NCI-H1417 treated with DMSO at 0.1 percent for 48 hours (cell line): ENCODE measurements at places on chromosomes 6 and 20.

DNA sequence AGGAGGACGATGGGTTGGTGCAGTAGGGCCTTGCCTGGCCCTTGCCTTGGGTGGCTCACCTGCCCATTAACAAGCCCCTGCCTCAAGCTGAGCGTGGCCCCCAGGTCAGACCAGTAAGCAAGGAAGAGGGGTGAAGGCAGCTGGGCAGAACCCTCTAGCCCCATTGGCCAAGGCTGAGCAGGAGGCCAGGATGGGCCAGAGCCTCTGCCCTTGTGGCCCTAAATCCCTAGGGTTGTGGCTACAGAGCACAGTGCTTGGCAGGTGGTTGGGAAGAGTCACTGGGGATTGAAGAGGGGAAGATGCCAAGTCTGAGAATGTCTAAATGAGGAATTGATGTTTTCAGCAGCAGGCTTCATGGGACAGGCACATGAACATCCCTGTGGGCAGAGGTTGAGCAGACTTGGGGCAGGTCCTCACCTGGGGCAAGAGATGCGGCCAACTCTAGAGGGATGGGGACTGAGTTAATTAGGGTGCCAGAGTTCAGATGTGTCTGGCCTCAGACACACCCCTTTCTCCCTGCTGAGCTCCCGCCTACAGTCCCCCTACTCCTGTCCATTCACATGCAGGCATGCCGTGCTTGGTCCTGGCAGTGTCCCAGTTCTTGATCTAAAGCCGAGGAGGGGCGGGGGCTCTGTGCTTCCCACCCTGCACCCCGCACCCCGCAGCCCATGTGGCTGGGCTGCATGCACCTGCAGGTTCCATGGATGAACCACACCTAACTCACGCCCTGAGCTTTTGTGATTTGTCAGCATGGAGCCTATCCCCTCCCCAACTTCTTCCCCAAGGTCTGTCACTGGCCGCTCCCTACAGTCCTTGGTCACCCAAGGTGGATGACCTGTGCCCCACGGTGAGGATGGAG lies 9.8 kb downstream of the GTSF1L start:
- no peak for DNase-seq

- peak; percentile 18 for DNase-seq
Measured at GRCh38 chr20:2469991-2470422, 582 bp downstream of the SNRPB start.

GRCh38 chr6:1714654-1715053 lies 104.9 kb downstream of the FOXC1 start:
- DNase-seq: no peak

GRCh38 chr6:151275121-151275520 lies 35.4 kb downstream of the AKAP12 start:
- no peak for DNase-seq

DNA sequence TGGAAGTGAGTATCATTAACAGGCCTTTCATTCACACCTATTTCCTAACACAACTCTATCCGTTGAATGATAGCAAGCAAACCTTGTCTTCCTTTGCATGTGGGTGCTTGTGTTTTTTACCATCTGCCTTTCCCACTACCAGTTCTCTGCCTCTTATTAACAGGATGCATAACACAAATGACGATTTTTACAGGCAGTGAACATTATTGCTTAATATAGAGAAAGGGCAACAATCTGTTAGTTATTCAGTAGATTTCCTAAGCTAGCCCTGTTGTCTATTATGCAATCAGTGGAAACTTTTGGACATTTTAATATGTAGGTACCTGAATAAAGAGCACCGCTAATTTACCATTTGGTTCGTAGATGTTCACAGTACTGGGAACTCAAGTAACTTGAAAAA lies 348.8 kb upstream of the PLCB4 start:
- DNase-seq: no peak

GRCh38 chr6:110552901-110553641 lies 76.7 kb upstream of the SLC22A16 start:
- DNase-seq: no peak

GRCh38 chr6:7335519-7335918 lies 22.5 kb upstream of the SSR1 start:
- DNase-seq: no peak

GRCh38 chr20:20939006-20939405 lies 167.2 kb downstream of the LINC00237 start:
- DNase-seq: no peak

DNA sequence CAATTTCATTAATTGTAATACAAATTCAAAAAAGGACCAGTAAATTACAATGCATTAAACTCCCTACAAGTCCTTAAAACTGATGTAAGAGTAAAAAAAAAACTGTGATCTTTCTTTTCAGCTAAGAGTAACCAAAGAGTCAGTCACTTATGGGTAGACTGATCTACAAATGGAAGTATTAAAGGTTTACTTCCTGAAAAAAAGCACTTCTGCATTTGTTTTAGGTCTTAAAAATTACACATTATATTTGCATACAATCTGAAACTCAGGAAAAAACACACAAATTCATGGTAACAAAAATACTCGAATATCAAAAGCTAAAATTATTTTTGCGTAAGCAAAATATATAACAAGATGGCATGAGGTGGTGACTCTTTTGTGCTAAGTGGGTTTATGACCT lies 23.5 kb downstream of the USP49 start:
- no peak for DNase-seq

DNA sequence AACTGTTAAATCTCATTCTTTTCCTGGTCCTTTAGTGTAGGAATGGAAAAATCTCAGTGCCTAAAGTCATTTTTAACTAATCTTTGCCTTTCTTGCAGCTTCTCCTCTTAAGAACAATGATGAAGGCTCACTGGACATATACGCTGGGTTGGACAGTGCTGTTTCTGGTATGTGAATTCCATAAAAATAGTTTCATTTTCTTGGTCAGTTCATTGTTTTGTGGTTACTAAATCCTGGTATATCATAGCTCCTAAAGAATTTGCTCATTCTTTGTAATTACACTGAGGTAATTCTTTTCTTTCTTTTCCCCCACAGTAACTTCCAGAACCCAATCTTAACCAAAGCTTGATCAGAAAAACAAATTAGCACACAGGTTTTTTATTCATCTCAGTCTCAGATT lies 23.4 kb downstream of the CASP8AP2 start:
- no peak for DNase-seq

DNA sequence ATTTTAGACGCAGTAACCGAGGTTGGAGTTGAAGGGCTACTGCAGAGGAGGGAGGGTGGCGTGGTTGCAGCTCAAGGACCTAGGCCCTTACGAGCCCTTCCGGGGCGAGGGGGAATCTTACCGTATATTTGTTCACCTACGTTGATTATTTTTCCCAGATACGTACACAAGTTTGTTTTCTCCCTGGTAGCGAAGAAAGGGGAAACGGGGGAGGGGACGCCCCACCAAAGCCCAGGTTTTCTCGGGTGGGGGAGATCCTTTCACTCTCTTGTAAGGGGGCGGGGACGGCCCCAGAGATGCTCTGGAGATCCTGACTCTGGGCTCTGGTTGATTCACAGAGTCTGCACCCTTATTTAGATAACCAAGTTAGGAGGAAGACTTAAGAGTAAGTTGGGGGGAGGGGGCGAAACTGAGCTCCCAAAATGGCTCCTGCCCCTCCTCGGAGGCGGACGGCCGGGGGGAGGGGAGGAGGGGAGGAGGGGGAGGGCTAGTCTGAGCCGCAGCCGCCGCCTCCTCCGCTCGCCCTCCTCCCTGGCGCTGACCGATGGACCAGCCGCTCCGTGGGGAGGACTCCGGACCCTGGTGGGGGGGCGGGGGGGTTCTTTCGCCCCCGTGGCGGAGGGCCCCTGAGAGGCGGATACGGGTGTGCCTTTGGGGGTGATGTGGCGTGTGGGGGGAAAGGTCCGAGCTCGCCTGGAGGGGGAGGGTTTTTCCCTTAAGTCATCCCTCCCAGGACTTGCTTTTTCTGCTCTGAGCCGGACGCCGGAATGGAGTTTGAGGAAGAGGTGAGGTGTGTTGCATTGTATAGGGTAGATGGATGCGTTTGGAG lies 2.2 kb downstream of the BRD2 start:
- DNase-seq: no peak

DNA sequence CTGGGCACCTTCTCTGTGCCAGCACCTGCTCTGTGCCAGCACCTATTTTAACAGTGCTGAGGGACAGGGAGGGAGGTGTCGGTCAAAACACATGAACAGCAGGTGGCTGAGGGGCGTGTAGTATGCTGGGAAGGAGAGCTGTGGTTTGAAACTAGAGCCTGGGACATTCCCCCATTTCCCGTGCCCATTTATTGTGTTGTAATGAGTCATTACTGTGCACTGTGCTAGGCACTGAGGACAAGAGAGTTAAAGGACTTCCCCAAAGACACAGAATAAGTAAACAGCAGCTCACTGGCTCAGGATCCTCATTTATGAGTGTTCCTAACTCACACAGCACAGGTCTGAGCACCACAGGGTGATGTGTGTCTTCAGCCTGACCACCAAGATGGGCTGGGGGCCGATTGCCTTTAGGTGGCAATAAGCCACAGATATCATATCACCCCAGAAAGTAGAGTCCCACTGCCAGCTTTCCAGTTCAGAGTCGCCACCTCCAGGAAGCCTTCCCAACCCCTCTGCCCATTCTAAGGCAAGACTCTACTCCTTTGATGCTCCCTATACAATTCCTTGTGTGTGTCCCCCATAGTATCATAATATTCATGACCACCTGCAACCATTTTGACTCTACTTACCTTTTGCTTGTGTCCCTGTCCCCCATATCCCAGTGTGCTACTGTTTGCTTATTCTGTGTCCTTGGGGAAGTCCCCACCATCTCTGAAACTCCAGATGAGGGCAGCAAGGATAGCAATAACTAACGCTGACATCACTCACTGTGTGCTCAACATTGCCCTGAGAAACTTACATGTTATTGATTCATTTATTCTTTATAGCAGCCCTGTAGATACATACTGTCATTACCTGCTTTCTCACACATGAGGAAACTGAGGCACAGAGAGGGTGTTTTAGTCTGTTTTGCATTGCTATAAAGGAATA lies 87.3 kb downstream of the TOX2 start:
- no peak for DNase-seq

GRCh38 chr20:16257813-16258430 lies 315.3 kb downstream of the KIF16B start:
- DNase-seq: no peak

DNA sequence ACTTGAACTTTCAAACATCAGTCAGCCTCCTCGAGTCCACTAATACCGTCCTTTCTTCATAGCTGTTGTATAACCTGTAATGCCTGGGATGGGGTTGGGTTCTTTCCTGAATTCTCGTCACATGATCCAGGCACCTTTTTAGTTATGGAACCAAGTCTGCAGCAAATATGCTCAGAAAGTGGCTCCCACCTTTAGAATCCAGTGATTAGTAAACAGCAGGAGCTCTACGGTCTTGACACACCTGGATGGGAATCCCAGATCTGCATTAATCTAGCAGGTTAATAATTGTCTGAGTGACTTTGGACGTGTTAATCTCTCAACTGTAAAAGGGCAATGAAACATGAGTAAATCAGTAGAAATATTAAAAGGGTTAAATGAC lies 729 bp upstream of the ZHX3 start:
- DNase-seq: no peak

GRCh38 chr6:79040083-79040482 lies 38.0 kb downstream of the PHIP start:
- no peak for DNase-seq

GRCh38 chr20:62210496-62210855 lies 9.6 kb downstream of the HRH3 start:
- DNase-seq: peak; percentile 80

GRCh38 chr20:19412254-19412653 lies 199.8 kb downstream of the SLC24A3 start:
- DNase-seq: no peak

- no peak for DNase-seq
Measured at GRCh38 chr6:100393493-100393892, 71.2 kb downstream of the SIM1 start.

- DNase-seq: no peak
Measured at GRCh38 chr6:6856538-6857523, 250.9 kb upstream of the RREB1 start.

- DNase-seq: no peak
Measured at GRCh38 chr20:54137115-54137514, 36.7 kb downstream of the CYP24A1 start.

GRCh38 chr20:58402827-58403226 lies 13.8 kb downstream of the VAPB start:
- no peak for DNase-seq
